Stimulated activated CD8-positive, alpha-beta memory T cell treated with anti-CD3 and anti-CD28 coated beads, Interleukin-2, amount 100 ng/mL, for 1 hour (primary cell): ENCODE measurements at places on chromosomes 16 and 17.
A peak's percentile ranks its signal among the peaks of the same experiment; 100 is the strongest.

DNA sequence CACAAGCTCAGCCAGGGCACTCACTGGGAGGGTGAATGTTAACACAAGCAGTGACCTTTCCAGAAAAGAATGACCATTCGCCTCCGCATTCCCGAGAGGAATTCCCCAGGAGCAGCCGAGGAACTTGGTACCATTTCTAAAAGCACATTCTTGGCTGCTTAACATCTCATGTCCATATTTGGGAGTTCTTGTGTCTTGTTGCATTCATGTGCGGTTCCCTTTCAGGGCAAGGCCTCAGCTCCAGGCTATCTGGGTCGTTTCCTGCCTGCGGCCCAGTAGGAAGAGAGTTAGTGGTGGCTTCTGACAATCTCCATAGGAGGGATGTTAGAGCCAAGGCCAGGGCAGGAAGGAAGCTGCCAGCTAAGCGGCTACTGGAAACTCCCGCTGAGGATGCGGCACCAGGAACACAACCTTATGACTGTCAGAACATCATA is 27.8 kb upstream of the MEAK7 start:
- no peak for DNase-seq

DNA sequence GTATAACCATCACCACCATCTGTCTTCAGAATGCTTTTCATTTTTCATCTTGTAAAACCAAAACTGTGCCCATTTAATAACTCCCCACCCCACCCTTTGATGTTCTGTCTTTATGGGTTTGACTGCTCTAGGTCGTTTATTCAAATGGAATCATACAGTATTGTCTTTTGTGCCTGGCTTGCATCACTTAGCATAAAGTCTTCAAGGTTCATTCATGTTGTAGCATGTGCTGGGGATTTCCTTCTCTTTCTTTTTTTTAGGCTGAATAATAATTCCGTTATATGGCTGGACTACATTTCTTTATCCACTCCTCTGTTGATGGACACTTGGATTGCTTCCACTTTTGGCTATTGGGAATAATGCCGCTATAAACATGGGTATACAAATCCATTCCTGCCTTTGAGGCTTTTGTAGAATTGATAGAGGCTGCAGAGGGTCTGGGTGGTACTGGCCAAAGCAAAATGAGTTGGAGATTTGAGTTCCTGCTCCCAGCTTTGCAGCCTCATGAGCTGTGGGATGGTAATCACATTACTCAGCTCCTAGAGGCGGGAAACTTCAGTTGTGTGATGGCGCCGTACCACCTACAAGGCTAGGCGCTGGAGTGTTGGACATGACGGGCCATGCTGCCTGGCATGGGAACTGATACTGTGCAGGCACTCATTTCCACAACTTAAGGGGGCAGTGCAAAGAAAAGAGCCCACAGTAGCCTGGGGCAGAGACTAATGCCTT is 64.8 kb downstream of the CLEC16A start:
- no peak for DNase-seq

- DNase-seq: peak; percentile 61
Observed at GRCh38 chr16:57042157-57043111, 49.9 kb upstream of the CPNE2 start.

GRCh38 chr16:3655396-3656159 is 1.1 kb downstream of the DNASE1 start:
- no peak for DNase-seq

DNA sequence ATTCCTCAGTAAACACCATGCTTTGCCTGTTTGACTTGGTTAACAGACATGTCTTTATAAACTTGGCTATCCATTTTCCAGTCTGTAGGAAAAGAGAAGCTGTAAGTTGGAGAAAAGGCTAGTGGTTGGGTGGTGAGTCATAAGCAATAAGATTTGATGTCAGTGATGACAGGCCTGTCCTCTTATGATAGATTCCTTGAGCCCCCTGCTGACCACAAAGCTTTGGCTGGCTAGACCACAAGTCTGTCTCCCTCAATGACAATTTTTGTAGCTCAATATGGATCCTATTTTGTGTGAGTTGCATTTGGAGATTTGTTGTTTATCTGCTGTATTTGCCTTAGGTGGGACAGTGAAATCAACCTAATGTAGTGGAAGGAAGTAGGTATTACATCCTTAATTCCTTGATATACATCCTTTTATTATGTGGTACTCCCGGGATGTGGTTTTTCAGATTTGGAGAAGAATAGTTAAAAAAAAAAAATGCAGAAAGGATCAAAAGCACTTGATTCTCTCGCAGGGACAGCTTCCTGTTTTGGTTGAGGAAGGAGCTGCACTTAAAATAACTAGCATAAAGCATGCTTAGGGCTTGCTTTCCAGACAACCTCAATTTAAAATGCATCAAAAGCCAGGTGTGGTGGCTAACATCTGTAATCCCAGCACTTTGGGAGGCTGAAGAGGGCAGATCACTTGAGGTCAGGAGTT is 67.4 kb downstream of the SIAH1 start:
- no peak for DNase-seq

DNA sequence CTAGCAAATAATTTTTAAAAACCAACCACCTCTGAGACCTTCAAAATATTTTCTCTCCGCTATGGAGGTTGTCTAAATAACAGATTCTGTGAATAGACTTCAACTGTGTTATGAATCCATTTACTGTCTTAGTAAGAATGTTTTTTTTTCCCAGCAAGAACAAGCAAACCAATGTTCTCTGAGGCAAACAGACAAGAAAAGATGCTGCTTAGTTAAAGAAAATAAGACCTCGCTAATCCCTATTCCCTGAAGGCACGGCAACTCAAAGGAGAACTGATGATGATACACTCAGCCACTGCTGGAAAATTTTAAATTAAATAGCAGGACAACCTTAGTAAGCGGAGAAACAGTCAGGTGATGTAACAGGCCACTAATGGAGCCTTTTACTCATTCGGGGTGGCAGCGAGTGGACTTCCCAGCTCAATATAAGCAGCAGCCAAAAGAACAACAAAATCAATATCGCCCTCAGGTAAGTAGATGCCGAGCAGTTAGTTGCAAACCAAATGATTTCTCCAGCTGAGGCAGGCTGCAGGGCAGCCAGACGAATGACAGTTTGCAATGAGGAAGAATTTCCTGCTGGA is 81.8 kb downstream of the CPPED1 start:
- DNase-seq: no peak

DNA sequence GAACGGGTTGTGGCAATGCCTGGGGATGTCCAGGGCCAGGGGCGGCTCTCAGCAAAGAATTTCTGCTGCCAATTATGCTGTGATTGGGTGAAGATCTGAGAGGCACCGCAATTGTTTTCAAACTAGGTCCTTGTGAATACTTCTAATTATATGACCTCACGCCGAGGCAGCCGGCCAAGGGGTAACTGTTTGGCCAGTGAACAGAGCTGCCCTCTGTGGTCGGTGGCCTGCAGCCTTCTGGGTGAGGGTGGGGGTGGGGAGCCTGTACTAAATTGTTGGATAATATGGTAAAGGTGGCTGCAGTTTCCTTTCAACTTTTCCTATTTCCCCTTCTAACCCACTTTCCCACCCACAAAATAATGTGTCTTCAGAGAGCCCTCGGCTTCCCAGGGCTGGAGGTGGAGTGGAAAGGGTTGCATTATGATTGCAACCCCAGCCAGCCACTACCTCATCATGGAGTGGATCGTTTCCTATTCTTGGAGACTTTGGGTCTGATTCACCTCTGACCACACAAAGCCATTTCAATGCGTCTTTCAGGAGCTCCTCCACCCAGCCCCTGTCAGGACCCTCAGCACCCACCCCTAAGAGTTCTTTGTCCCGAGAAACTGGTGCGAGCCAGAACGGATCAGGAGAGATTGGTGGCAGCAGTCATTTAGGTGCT is 2.0 kb upstream of the DNAI2 start:
- DNase-seq: no peak

DNA sequence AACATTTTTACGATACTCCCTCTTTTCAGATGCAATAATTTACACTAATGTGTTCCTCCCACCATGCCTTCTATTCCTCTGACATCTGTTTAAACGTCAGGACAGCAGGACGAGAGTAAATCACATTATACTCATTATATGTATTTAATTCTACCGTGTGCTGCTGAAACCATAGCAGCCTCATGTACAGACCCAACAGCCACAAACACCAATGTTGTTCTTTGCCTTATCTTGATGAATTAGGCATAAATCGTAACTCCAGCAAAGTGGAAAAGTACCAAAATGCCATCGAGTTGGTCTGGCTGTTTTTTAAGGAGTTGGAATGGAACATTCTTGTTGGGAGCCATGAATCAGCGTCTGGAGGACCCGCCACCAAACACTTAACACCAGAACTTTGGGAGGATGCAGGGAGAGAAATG is 82.9 kb upstream of the FOXF1 start:
- DNase-seq: no peak

- no peak for DNase-seq
Observed at GRCh38 chr17:57607553-57608120, 137.5 kb downstream of the CCDC182 start.

DNA sequence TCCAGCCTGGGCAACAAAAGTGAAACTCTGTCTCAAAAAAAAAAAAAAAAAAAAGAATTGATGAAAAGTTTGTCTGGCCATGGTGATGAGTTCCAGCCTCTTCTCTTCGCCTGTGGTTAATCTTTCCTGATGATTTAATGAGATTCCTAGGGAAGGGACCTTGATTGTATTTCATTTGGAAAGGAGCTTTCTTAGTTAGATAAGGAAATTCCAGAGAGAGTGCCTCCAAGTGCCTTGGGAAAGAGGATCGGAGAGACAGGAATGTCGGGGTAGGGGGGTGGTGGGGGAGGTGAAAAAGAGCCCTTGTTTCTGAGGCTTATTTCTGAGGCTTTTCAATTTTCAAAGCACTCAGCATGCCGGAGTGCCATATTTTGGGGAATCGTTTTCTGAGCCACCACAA is 93.2 kb upstream of the SIAH1 start:
- no peak for DNase-seq

DNA sequence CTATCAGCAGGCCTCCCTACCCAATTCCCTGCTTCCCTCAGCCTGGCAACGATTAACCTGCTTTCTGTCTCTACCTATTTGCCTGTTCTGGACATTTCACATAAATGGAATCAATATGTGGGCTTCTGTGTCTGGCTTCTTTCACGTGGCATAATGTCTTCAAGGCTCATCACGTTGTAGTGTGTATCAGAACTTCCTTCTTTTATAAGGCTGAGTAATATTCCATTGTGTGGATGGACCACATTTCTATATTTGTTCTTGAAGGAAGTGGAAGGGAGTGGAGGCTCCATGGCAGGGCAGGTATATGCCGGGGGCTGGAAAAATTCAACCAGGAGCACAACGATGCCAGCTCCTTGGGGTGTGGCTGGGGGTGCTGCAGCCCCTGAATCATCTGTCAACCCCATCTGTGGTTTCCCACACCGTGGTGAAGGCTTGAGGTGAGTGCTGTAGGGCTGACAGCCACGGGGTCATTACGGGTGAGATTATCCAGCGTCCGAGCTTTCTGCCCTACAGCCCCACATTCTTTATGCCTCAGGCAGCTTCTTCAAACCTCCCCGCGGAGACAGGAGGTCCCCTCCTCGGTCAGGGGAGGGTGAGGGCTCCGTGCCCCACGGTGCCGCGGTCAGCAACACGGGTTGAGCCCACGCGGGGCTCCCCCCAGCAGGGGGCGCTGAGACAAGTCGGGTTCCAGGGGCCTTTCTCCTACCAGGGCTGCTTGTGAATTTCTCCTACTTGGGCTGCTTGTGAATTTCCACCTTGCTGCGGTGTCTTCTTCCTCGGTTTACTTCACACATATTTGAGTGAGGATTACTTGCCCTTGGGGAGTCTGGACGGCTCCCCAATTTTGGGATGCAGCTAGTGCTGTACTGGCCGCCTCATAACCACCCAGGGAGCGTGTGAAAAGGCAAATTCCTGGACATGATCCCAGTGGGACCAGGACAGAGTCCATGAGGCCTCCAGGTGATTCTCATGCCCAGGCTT is 18.3 kb upstream of the WFIKKN2 start:
- DNase-seq: no peak

- no peak for DNase-seq
Observed at GRCh38 chr17:10683853-10684252, 13.5 kb downstream of the SCO1 start.
